Cerebellum (tissue), 4 donors: ENCODE measurements at places on chromosomes 3 and 15.

DNA sequence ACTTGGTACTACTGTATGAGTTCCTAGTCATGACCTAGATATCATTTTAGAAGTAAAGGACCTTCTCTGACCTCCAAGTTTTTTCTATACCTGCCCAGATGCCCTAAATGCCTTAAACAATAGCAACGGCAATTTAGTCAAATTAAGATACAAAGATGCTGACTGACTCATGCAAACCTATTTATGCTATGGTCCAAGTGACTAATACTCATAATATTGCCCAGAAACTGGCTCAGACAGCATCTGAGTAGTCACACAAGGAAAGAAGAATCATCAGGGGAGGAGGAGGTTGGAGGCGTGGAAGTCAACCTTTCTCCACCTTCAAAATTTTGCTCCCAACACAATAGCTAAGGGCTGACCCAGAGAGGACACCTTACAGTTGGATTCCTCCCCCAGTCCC, 6.8 kb downstream of the FYCO1 start:
- no peak for DNase-seq

- DNase-seq, result peak; percentile 49
Observed at GRCh38 chr3:19216669-19217337, 68.5 kb downstream of the KCNH8 start.

GRCh38 chr3:10459954-10460754, 45.2 kb downstream of the ATP2B2 start:
- DNase-seq, result no peak

GRCh38 chr3:112035241-112035640, 705 bp downstream of the TMPRSS7 start:
- no peak for DNase-seq

GRCh38 chr15:64611085-64611725, 150.8 kb downstream of the ZNF609 start:
- DNase-seq, result no peak

GRCh38 chr3:28915741-28916500, 364.9 kb upstream of the RBMS3 start:
- no peak for DNase-seq

DNA sequence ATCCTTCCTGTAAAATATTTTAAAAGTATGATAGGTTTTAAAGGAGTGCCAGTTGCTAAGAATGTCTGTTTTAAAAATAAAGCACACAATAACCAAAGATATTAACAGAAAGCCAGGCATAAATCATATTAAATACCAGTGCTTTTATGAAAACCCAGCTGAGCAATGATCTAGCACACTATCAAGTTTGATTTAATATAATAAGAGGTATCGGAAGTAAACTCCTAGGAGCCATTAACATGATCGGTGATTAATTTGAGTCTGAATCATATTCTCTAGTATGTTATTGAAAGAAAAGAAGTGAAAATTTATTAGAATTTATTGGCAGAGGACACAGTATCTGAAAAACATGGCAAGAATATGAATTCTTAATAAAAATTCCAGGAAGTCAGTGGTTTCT, 91.7 kb downstream of the SPATA16 start:
- DNase-seq, result no peak

GRCh38 chr3:88984256-88984655, 123.2 kb upstream of the EPHA3 start:
- DNase-seq, result no peak

DNA sequence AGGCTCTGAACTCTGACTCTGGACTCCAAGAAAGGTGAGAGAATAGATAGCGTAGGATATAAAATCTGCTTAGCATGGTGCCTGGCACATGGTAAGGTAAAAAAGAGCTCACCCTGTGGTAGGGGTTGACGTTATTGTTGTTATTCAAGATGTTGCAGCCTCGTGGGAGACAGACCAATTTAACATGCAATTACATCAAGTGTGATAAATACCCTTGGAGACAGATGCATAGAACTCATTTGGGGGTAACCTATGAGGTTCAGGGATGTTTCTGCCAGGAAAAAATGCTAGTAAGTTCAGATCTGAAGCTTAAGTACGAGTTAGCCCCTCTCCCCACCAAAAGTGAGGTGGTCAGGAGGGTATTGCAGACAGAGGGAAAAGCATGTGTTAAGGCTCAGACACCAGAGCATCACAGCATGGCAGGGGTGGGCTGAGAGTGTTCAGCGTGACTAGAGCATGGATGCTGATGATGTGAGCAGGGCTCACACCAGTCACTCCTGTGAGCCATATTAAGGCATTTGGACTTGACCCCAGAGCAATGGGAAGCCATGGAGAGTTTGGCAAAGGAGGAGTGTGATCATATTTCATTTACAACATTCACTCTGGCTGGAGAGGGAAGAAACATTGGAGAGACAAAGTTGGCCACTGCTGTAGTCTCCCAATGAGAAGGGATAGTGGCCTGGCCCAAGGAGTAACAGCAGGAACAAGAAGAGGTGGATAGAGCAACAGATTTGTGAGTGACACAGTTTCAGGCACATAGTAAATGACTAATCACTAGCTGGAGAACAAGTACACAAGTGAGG, 181.0 kb downstream of the UACA start:
- no peak for DNase-seq

DNA sequence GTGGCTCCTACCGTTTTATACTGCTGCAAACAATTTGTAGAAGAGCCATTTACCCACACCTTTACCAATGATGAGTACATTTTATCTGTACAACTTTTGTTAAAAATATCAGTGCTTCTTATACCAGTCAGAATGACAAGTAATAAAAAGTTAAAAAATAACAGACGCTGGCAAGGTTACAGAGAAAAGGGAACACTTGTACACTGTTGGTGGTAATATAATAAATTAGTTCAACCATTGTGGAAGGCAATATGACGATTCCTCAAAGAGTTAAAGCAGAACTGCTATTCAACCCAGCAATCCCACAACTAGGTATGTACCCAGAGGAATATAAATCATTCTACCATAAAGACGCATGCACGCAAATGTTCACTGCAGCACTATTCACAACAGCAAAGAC, 51.9 kb downstream of the ARRDC4 start:
- DNase-seq, result no peak

DNA sequence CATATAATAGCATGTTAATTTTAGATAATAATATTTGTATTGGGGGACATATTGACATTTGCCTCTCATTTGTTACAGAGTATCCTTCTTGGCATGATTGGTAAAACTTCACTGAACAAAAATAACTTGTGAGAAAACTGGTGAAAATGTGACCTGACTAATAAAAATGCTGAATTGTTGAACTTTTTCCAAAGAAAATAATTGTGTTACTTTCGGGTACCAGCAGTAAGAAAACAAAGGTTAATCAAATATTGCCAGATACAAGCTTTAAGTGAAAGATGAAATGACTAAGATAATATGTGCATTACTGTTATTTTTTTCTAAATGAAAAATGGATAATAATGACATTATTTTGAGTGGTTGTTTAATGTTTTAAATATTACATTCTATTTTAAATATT, 15.2 kb downstream of the SLC12A1 start:
- DNase-seq, result no peak

GRCh38 chr3:149450281-149450680, 24.2 kb upstream of the TM4SF4 start:
- DNase-seq, result no peak

DNA sequence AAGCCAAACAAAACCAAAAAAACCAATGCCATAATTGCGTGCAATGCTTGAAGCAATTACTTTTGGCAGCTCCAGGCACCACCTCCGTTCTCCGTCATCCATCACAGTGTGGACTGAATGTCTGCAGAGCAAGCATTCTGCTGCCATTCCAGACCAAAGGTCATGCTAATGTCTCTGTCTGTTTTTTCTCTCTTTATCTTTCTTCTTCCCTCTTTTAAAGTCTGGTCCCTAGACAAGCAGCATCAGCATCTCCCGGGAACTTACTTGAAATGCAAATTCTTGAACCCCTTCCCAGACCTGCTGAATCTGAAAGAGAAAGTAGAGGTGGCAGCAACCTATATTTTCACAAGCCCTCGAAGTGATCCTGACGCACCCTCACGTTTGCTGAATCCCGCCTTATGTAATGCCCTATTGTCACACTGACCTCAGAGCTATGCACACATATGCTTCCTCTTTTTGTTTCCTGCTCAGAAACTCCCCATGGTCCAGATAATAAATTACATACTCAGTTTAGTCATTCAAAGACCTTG, 297.3 kb upstream of the PROK2 start:
- DNase-seq, result no peak

DNA sequence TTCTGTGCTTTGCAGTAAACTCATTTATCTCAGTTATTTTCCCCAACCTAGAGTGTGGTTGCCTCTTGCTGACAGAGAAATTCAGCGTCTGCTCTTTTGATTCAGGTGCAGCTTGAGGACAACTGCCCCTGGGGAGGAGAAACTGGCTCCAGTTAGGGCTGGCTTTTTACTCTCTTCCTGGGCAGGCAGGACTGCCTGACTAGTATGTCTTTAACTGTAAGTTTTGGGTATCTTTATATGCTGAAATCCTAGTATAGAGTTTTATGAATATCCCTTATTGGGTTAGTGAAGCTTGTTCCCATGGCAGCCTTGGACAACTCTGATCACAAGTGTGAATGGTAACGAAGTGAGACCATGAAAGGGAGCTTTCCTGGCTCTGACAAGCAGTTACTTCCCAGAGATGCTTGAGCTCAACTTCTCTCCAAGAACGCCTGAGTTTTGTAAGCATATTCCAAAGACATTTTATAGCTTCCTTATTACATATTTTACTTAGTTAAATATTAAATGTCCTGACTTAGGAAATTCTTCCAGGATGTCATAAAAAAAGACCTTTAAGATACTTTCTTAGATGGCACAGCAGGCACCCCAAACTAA, 27.1 kb downstream of the CCNB2 start:
- DNase-seq, result no peak

DNA sequence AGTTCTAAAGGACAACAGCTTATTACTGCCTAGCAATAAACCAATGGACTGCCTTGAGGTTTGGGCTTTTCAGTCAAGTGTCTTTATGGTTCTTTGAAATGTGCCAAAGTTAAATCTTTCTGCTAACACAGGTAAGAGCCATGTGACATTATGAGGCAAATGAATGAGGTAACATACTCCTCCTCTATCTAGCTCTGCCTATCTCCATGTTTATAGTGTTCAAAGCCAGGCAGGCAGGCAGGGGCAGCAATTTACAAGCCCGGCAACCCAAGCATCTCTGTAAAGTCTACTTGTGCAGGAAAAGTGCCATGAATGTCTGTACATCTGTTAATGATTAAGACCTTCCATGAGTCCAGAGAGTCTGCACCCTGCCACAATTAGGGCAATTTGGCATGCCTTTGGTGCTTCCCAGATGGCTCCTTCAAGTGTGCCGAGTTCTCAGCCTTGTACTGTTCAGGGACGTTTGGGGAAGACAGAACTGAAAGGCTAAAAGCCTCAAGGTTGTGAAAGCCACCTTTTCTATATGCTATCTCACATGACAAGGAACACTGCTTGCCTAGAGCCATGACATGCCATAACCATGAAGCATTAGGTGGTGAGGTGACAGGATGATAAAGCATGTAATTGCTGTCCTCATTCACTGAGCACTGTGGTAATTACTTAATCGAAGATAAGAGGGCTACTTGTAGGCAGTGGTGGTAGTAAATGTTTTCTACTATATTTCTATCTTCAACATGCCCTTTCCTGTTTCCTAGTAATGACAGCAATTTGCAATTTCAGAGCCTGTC, 41.4 kb upstream of the EIF1B start:
- DNase-seq, result no peak

DNA sequence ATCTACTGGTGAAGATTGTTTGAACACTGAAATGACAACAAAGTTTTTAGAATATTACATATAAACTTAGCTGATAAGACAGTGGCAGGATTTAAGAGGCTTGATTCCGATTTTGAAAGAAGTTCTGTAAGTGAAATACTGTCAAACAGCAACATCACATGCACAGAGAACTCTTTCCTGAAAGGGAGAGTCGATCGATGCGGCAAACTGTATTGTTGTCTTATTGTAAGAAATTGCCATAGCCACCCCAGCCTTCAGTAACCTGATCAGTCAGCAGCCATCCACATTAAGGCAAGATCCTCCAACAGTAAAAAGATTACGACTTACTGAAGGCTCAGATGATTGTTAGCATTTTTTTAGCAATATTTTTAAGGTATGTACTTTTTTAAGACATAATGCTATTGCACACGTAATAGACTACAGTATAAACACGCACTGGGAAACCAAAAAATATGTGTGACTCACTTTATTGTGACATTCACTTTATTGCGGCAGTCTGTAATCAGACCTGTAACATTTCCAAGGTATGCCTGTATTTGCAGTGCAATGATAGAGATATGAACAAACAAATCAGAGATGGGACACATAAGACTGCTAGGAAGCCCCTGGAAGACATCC, 225.6 kb upstream of the UBE2E1 start:
- DNase-seq, result no peak

GRCh38 chr3:63095-63765, 133.3 kb upstream of the CHL1 start:
- DNase-seq, result no peak

DNA sequence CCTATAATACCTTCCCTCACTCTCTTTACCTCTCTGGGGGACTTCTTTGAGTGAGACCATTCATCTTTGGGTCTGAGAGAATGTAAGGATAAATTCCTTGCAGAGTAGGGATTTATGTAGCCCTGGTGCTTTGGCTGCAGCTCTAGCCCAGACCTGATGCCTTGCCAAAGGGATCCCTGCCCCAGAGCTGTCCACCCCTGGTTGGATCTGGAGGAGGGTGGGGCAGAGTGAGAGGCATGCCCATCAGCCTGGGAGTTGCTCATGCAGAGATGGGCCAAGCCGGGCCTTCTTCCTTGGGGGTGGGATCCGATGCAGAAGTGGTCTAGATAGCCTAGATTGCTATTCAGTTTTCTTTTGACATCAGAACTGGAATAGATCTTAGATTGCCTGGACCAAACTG, 31.5 kb downstream of the RTP1 start:
- DNase-seq, result no peak

GRCh38 chr3:194212845-194213331, 76.9 kb downstream of the HES1 start:
- no peak for DNase-seq

DNA sequence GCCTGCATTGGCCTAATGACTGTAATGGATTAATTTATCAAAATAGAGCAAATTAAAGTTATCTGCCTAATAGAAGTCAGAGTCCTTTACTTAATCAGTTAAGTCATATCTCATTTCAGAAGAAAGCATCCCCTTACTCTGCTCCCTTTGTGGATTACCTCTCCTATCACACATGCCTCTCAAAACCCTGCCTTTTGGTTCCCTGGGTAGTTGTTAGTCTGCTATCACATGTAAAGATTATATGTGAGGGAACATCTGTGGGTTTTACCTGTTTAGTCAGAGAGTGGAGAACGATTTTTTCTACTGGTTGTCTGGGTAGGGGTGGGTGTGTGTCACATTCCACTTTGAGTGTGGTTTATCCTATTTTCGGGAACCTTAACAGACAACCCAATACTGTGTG, 16.4 kb downstream of the UBE2E2 start:
- no peak for DNase-seq
